ENCODE measurements at places on chromosomes 11 and 22.

- no peak for DNase-seq
Observed at GRCh38 chr11:8610532-8611116, 16.6 kb upstream of the STK33 start.

- no peak for DNase-seq
Observed at GRCh38 chr22:23223569-23224317, 43.4 kb downstream of the BCR start.

- no peak for DNase-seq
Observed at GRCh38 chr22:39177456-39177775, 24.9 kb upstream of the CBX7 start.

DNA sequence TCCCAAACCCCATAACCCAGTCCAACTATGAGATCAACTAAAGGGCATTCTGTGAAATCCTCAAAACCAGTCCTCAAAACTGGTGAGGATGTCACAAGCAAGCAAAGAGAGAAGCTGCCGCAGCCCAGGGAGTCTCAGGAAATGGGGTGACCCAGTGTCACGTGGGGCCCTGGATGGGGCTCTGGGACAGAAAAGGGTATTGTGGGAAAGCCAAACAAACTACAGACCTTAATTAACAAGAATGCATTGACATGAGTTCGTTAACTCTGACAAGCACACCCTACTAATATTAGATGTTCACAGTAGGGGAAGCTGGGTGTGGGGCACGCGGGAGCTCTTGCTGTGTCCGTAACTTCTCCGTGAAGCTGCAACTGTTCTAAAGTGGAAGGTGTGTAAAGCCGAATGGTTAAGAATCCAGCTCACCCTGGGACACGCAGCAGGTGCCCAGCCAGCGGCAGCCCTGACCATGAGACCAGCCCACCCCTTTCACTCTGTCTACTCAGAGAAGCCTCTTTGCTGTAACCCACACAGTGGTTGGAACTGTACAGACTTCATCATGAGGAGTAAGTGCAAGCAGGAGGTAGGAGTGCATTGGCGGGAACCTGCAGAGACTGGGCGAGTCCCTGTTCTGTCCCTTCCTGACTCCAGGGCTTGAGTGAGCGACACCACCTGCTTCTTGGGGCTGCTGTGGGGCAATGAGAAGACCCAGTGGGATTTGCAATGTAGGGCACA is 17.9 kb downstream of the LINC01488 start:
- DNase-seq = no peak

DNA sequence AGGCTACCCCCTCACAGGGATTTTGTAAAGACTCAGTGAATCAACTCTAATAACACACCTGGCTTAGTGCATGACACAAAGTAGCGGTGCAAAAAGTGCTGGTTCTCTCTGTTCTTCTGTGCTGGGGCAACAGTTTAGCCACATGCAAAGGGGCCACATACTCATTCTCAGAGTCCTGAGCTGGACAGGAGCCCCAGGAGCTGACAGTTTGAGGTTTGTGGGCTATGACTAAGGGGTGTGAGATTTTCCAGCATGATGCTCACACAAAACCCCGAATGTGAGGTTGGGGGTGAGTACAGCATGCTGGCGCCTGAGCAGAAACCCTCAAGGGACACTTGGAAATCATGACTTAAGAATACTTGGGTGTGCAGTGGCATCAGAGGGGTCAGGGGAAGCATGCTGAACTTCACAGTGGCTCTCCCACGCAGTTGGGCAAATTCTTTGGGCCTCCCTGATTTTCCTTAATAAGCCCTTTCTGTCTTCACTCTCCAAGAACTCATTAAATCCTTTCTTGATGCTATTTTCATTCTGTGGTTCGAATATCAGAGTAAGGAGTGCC is 31.0 kb downstream of the TMPRSS5 start:
- peak; percentile 65 for DNase-seq

DNA sequence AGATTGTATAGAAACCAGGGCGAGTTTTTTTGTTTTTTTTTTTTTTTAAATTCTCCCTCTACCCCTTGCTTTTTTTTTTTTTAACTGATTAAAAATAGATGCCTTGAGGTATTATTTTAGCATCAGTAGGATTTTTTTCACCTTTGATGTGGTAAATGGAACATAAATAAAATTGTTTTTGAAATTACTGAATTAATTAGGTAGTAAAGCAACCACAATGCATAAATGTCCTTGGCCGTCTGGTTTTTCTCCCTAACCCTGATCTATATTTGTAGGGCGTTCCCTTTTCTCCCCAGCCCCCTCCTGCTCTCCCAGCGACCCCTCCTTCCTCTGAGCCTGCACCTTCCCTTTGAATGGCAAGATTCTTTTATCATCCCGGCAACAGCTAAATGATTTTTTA is 107.8 kb downstream of the ZBTB16 start:
- DNase-seq = no peak

DNA sequence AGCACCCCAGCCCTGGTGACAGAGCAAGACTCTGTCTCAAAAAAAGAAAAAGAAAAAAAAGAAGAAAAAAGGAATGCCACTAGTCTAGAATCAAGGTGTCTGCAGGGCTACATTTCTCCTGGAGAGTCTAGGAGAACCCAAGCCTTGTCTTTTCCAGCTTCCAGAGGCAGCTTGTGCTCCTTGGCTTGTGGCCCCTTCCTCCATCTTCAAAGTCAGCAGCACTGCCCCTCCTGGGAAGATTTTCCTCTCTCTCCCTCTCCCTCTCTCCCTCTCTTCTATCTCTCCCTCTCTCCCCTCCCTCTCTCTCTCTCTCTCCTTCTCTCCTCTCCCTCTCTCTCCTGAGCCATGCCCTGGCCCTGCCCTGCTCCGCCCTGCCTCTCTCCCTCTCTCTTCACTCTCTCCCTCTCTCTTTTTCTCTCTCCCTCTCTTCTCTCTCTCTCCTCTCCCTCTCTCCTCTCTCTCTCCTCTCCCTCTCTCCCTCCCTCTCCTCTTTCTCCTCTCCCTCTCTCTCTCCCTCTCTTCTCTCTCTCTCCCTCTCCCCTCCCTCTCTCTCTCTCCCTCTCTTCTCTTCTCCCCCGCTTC is 97.7 kb upstream of the FGF3 start:
- no peak for DNase-seq

GRCh38 chr11:113345978-113346377 is 31.6 kb downstream of the TTC12 start:
- no peak for DNase-seq

GRCh38 chr22:38870312-38870741 is 1.7 kb downstream of the CBX6 start:
- peak; percentile 89 for DNase-seq

GRCh38 chr11:87020336-87020735 is 17.4 kb upstream of the TMEM135 start:
- no peak for DNase-seq

DNA sequence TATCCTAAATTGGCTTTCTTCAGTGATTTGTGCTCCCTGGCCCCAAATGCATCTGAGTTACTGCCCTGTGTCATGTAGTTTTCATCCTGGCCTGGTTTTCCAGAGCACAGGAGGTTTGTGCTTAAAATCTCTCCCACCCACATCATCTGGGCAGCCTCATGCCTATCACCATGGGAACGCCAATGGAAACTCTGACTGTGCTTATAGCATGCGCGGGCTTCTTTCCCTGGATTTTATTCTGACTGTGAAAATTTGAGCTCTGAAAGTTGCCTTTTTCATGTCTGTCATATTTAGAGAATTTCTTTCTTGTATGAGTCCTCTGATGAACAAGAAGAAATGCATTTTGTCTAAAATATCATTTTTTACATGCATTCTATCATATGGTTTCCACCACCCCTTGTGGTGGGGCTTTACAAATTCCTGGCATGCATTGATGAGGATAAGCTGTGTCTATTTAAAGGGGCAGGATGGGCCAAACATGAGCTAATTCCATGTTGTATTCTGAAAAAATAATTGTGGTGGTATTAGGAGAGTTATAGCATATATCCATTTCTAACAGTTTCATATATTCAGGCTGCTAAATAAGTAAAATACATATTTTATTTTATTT is 55.1 kb downstream of the IRAG1 start:
- DNase-seq = no peak

GRCh38 chr11:75536786-75537641 is 11.3 kb upstream of the GDPD5 start:
- peak; percentile 73 for DNase-seq

DNA sequence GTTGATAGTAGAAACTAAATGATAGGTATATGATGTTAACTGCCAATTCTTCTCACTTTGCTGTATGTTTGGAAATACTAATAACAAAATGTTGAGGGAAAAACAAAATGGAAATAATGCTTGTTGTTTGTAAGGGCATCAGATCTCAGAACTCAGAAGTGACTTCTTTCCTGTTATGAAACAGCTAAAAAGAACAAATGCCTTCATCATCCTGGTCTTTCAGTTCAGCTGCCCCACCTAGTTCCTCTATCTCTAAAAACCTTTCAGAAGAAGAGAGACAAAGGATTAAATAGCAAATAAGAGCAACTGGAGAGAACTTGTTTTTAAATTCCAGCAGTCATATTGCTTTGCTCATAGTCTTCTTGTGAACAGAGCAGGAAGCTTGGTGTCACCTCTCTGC is 345.3 kb upstream of the NCAM1 start:
- no peak for DNase-seq

- DNase-seq = no peak
Observed at GRCh38 chr11:123235117-123235655, 40.1 kb upstream of the CLMP start.

GRCh38 chr11:65370659-65371049 is 11.8 kb downstream of the SLC25A45 start:
- DNase-seq = no peak

GRCh38 chr22:22655452-22656290 is 11.3 kb downstream of the GGTLC2 start:
- DNase-seq = no peak

- peak; percentile 89 for DNase-seq
Observed at GRCh38 chr22:42769574-42770447, 49.1 kb upstream of the A4GALT start.

DNA sequence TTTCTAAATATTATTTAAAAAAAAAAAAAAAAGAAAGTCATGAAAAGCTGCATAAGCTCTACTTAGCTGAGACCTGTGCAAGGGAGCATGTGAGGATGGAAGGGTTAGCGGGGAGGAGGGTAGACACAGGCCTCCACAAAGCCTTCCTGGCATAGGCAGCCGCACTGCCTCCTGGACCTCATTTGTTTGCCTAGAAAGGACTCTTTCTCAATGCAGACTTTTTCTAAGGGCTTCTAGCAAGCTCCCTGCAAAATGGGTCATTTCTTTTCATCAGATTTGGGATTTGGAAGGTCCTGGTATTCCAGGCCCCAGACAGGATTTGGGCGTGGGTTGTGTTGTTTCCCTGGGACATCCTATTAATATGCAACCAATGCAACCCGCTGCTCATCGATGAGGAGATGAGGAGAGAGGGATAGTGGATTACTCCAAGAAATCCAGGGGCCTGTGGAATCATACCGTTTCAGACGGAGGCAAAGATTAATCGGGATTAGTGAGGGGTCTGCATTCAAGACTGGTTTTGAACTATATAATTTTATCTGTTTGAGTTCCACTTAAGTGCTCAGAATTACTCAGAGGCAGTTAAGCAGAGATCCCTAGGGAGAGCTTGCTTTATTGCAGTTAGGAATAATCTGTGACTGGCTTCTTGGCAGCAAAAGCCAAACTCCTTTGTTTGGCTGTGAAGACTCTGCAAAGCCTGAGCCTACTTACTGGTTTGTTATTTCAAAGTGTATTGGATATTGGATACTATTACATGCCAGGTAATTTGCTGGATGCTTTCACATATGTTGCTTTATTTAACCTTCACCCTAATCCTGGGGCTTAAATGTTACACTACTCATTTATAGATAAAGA is 106.9 kb upstream of the NAV2 start:
- DNase-seq = no peak

DNA sequence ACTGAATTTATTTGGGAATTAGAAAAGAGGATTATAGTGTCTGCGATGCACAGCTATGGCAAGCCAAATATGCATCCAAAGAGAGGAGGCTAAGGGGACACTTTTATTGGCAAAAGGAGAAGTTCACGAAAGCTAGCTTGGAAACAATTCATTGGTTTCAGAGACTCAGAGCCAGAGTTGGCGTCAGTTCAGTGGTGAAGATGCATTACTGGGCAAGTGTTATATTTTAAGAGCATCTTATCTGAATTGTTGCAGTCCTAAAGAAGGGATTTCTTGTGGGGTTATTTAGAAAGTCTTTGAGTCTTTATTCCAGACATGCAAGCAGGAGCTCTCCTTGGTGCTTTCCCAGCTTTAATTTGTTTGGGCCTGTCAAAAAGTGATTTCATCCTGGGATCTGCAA is 15.0 kb downstream of the CLDN5 start:
- no peak for DNase-seq

DNA sequence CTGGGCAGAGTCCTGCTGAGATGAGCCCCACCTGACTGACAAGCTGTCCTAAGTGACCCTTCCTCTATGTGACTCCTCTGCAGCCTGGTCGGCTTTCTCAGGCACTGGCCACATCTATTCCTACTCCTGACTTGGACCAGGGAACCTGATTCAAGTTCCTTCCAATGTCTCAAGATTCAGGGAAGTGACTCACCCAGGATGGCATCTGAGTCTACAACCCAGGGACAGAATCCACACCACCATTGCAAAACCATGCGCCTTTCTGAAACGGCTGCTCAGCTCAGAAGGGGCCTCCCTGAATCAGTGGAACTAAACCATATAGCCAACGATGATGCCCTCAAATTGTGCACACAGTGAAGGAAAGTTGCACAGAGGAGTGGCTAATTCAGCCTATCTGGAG is 63.9 kb upstream of the CSNK2A3 start:
- DNase-seq = no peak

- DNase-seq = no peak
Observed at GRCh38 chr22:36731916-36732315, 28.4 kb upstream of the CACNG2 start.

DNA sequence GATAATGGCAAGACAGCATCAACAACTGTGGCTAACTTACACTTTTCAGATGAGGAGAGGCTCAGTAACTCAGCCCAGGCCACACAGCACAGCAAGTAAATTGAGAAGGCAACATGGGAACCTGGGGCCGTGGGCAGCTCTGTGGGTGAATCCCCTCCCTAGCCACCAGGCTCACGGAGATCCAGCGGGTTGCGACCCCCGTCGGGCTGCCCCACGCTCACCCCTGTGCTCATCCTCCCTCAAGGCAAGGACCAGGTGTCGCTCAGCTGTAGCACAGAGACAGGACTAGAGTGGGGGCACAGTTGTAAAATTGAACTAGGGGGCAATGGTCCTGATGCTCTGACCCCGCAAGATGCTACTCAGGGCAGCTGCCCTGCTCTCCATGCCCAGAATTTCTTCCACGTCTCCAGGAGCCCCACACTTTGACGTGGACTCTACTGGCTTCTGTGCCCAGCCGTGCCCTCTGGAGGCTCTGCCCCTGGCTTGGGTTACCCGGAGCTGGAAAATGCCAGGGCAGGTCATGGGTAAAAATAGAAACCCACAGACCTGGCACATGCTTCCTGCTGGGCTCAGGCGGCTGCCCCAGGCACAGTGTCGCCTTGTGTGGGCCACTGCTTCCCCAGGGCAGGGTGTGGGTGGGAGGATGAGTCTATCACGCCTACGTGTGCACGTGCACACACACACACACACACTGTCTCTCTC is 9.0 kb downstream of the TUBA8 start:
- no peak for DNase-seq

- no peak for DNase-seq
Observed at GRCh38 chr11:84212468-84213390, 926.6 kb upstream of the CCDC90B start.

GRCh38 chr11:65218446-65218845 is 36.7 kb downstream of the CAPN1 start:
- no peak for DNase-seq

Measured in GM20000 (cell line).